Caki2 (cell line): ENCODE measurements at places on chromosomes 16 and 17. TPM values are rescaled to one million over a fixed set of nuclear protein-coding genes. Genes with fewer than 3 reads are reported as not detected.
A peak's percentile ranks its signal among the peaks of the same experiment; 100 is the strongest.

Gene AGRP
- total RNA-seq, result not detected in 2 replicates

DNA sequence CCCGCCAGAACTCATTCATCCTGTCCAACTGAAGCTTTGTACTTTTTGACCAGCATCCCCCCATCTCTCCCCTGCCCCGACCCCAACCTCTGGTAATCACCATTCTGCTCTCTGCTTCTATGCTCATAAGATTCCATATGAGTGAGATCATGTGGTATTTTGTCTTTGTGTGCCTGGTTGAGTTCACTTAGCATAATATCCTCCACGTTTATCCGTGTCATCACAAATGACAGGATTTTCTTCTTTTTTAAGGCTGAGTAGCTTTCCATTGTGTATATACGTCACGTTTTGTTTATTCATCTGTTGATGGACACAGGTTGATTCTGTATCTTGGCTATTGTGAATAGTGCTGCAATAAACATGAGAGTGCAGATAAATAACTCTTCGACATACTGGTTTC is 278.9 kb downstream of the SNX29 start:
- DNase-seq, result no peak

DNA sequence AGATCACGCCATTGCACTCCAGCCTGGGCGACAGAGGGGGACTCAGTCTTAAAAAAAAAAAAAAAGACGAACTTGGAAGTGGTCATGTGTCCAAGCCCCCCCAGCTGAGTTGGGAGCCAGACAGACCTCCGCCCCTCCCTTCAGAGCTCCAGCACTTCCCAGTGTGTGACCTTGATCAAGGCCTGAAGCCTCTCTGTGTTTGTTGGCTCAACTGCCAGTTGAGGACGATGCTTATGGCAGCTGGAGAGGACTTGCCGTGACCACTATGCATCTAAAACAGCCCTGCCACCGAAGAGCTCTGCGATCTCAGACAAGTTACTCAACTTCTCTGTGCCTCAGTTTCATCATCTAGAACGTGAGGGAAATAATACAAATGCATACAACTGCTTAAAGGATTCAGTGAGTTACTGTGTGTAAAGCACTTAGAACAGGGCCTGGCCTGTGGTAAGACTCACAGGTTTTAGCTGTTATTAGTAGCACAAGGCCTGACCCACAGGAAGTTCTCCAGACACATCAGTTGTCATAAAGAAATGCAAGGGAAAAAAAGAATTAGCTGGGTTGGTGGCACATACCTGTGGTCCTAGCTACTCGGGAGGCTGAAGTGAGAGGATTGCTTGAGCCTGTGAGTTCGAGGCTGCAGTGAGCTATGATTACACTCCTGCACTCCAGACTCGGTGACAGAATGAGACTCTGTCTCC is 7.0 kb upstream of the IL27 start:
- DNase-seq, result no peak

GRCh38 chr17:16962804-16963203 is 9.1 kb downstream of the TNFRSF13B start:
- peak; percentile 10 for DNase-seq

DNA sequence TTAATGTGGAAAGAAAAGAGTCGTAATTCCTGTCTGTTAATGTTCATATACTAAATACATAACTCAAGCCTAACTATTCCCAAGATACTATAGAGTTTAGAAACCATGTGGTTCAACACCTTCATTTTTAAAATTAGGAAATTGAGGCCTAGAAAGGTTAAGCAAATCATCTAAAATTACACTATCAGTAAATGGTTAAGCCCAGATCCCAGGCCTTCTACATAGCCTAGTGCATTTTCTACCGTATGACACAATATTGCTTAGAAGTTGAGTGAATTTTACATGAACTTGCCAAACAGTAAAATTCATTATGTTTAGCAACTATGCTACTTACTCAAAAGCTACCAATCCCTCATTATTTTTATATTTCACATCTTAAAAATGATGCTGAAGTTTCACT is 6.8 kb downstream of the NACA2 start:
- no peak for DNase-seq

DNA sequence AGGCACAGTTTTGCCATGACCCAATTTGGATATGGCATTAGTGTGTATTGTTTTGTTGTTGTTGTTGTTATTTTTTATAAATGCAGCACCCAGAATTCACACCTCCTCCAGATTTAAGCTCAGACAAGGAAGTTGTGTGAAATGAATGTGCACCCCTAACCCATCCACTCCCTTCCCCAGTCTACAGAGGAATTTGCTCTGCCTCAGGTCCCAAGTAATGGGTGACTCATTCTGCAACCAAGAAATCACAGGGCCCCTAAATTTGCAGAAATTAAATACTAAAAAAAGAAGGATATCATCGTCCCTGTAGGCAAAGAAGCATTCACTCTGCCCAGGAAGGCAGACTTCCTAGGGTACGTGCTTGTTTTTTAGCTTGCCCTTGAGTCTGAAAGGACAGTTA is 62.3 kb downstream of the CLEC16A start:
- DNase-seq, result no peak

Gene GFAP
- not detected in 2 replicates for total RNA-seq

GRCh38 chr16:3884398-3884797 is 3.9 kb upstream of the CREBBP start:
- no peak for DNase-seq

GRCh38 chr17:17840751-17841591 is 4.2 kb upstream of the SREBF1 start:
- DNase-seq, result no peak

Gene TRPV3
- total RNA-seq, result not detected in 2 replicates

Gene MT3
- total RNA-seq, result not detected in 2 replicates

- no peak for DNase-seq
These were observed 423.1 kb upstream of the DYNLRB2 start for GRCh38 chr16:80117556-80118130.

DNA sequence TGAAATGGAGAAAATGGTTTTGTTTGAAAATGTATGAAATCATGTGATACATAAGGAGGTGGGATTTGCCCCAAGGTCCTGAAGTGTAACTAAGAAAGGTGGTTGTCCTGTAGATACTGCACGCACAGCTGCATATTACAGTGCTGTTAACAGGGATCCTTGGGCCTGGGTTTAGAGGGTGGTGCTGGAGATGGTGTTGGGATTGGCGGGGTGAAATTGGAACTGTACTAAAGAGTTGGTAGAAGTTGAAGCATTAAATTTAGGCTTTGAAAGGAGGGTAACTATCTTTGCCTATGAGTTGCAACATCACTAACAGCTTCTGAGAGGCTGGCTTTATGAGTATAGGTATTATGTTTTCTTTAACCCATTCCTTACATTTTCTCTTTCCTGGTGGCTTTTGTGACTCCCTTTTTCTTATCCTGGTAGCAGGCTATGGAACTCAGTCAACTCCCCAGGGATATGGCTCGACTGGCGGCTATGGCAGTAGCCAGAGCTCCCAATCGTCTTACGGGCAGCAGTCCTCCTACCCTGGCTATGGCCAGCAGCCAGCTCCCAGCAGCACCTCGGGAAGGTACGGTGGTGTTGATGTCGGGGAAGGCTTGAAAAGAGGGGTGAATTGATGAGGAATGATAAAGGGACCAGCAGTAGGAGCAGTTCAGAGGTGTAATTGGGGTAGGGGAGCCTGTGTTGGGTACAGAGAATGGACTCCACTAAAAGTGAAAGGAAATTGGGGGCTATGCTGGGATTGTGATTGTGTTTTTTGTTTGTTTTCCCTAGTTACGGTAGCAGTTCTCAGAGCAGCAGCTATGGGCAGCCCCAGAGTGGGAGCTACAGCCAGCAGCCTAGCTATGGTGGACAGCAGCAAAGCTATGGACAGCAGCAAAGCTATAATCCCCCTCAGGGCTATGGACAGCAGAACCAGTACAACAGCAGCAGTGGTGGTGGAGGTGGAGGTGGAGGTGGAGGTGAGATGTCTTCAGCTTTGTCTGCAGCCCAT is 3.8 kb downstream of the FUS start:
- DNase-seq, result no peak

- DNase-seq, result no peak
These were observed 130.9 kb upstream of the CACNG3 start for GRCh38 chr16:24125214-24125613.

DNA sequence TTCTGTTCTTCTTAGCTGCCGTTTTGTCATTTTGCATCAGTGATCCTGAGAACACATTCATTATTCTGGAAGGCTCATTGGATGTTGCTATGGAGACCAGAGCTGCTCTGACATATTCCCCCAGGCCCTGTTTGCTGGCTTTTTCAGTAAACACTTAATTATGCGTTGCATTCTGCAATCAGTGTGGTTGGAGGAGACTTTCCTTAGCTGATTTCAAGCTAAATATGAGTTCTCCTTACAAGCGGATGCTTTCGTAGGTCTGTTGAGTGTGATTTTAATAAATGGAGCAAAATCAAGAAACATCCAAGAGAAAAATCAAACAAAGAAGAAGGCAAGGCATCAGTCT is 38.2 kb upstream of the NUDT7 start:
- no peak for DNase-seq

DNA sequence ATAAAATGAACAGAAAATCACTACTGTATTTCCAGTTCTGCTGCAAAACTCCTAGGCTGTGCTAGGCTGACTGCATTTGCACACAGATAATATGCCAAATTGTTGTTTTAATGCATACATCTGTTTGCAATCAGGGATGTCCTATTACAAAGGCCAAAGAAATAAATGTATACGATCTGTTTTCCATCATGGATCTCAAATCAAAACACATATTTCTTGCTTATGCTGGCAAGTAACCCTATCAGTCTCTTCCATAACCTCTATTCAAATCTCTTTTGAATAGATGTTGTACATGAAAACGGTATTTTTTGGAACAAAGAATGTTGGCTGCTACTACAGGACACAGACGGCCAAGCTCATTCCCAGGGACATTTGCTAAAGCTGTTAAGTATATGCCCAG is 56.6 kb downstream of the DUSP14 start:
- no peak for DNase-seq

Gene FN3K
- total RNA-seq, result 0.98 and 1.1 TPM in 2 replicates

DNA sequence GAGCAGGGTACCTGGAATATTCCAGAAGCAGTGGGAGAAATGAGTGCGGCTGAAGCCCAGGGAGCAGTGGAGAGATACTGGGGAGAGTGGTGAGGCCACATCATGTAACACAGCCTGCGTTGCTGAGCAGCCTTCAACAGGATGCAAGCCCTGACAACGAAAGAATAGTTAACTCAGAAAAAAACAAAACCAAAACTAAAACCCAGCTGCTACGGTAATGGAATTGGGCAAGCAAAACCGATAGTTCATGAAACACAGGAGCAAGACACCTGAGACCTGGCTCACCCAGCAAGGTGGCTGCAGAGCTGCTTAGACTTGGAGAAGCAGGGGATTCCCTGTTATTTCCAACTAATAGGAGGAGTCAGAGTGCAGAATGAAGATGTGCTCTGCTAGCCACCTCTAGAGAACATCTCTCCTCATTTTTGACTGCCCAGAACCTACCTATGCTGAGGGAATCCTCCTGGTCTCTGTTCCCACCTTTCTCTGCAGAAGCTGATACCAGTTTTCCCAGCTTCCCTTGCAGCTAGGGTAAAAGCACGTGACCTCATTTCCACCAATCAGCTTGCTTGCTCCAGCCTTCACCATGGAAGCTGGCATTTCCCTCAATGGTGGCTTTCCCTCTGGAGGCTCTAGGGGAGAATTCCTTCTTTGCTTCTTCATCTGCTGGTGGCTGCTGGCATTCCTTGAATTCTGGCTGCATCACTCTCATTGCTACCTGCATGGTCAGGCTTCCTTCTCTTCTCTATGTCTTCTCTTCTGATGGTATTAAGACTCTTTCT is 59.4 kb upstream of the XYLT1 start:
- no peak for DNase-seq

DNA sequence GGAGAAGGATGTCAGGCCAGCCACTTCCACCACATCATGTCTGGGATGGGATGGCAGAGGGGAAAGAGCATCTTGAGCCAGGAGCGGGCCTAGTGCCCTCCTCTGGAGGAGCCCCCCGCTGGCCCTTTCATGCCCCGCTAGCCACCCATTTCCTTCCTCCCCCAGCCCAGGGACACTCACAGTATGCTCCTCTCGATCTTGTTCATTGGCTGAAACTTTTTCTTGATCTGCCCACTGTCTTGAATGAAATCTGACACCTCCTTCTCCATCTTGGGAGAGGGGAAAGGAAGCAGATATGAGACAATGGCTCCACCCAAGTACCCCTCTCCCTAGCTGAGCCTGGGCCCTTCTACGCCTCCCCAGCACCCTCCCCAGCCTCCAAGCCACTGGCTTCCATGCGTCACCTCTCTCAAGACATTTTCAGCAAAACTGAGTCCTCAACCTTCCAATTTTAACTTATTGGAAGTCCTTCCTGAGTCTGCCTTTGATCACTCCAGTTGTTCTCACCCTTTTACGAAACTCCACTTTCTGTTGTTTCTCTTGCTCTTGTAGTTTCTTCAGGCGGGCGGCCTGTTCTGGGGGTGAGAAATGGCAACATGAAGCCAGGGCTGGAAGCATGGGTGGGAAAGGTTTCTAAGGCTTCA is 7.2 kb downstream of the SPAG7 start:
- DNase-seq, result peak; percentile 48

DNA sequence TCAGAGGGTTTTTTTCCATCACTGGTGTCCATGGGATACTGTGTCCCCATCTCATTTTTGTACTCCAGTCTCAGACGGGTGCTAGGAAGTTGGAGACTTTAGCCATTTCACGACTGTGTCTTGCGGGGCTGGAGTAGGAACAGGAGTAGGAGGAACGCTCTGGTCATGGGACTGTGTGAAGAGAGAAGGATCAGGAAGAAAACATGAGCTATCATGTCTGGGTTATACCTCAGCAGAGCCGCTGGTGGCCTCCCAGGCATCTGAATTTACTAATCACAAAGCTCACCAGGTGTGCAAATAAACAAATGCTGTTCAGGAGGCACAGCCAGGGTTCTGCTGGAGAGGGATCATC is 225.4 kb downstream of the SEC14L1 start:
- peak; percentile 50 for DNase-seq

Gene PRCD
- not detected in 2 replicates for total RNA-seq

DNA sequence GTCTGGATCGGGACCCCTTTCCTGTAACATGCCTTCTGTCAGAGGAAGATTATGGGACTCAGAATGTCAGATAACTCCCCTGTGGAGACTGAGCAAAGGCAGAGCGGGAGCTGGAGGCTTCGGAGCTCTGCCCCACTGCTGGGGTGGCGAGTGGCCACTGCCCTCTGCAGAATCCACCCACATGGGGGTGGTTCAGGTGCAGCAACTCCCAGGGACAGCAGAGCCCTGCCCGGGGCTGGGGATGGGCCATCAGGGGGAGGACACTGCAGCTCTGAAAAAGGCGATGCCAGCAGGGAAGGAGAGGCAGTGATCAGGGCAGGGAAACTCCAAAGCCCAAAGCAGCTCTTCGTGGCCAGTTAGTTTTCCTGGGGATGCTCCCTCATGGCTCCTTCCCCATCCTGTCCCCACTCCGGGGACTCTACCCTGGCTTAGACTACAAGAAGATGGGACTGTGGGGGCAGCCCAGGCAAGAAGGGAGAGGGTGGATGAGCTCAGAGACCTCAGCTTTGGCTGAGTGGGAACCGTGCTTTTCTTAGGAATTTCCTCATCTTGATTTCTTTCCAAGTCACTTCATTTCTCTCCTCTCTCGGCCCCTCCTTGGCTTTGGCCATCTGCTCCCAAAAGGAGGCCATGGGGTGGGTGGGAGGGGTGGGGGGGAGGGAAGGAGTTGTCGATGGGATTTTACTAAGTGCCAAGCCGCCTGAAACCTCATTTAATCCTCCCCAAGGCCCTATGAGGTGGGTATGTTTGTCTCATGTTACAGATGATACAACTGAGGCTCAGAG is 4.0 kb downstream of the CA4 start:
- DNase-seq, result no peak
